Neural crest cell (in vitro differentiated cells): ENCODE measurements at places on chromosomes 13 and 19.

- DNase-seq = no peak
These were observed 2.0 kb upstream of the DHRS12 start for GRCh38 chr13:51805925-51806324.

DNA sequence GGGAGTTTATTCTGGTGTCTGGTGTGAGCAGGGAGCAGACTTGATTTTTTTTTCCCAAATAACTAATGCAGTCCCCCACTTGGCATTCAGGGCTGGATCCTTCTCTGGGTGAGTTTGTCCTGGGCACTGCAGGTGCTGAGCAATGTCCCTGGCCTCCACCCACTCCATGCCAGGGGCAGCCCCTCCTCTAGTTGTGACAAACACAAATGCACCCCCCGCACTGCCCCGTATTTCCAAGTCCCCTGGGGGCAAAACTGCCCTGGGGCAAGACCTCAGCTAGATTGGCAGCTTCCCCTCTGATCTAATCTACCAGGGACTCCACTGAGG, 6.4 kb downstream of the MOB3A start:
- no peak for DNase-seq

GRCh38 chr13:80551650-80552497, 210.9 kb upstream of the SPRY2 start:
- DNase-seq = no peak

GRCh38 chr13:32837307-32837972, 178.8 kb upstream of the KL start:
- no peak for DNase-seq

- DNase-seq = peak; percentile 3
These were observed 1.5 kb downstream of the RGCC start for GRCh38 chr13:41458761-41459431.

DNA sequence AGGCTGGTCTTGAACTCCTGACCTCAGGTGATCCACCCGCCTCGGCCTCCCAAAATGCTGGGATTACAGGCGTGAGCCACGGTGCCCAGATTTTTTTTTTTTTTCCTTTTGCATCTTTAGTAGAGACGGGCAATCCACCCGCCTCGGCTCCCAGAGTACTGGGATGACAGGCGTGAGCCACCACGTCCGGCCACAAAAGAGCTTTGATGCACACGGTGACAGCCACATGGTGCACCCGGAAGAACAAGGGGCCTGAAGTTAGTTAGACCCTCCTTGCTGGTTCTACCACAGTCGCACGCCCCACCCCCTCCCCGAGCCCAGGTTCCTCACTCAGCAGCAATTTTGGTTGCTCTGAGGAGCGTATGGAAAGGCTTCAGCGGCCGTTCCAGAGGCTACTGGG, 54.2 kb upstream of the USE1 start:
- no peak for DNase-seq

- DNase-seq = no peak
These were observed 6.8 kb upstream of the ARRDC2 start for GRCh38 chr19:18000915-18001776.

- no peak for DNase-seq
These were observed 43.2 kb downstream of the KLF12 start for GRCh38 chr13:74090869-74091605.

DNA sequence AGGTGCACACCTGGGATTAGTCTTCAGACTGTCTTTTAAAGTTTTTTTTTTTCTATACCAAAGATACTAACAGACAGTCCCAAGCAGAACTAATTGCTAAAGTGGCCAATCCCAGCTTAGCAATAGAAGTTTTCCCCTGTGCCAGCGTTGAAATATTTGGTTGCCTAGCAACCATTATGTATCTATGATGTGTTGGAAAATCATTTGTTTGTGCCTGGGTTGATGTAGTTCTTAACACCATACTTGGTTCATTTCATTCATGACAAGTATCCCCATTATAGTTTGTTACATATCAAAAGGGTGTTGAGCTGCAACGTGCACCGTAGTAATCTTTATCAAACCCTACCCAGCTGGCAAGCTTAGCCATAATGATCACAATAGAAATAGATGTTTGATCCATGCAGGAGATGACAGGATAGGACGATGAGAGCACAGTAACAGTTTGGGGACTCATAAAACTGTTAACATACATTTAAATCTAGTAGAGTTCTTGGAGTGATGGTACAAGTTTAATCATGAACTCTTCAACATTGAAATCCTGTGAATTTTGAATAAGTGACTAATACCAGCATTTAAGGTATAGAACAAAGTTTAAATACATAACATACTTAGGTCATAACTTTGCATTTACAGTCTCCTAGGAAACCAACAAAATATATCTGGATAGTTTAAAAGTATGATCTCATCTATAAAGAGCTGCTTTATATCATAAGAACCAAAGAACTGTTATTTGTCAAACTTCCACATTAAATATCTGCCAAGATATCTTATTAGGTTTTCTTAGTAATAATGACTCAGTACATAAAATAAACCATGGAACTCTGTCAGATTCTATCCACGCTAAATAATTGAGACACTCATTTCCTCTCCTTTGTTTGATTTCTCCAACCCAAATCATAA, 73.4 kb downstream of the MBNL2 start:
- DNase-seq = no peak

- no peak for DNase-seq
These were observed 84.0 kb upstream of the TDRD3 start for GRCh38 chr13:60312851-60313505.

GRCh38 chr13:22077764-22078163, 406.9 kb downstream of the FGF9 start:
- DNase-seq = no peak

DNA sequence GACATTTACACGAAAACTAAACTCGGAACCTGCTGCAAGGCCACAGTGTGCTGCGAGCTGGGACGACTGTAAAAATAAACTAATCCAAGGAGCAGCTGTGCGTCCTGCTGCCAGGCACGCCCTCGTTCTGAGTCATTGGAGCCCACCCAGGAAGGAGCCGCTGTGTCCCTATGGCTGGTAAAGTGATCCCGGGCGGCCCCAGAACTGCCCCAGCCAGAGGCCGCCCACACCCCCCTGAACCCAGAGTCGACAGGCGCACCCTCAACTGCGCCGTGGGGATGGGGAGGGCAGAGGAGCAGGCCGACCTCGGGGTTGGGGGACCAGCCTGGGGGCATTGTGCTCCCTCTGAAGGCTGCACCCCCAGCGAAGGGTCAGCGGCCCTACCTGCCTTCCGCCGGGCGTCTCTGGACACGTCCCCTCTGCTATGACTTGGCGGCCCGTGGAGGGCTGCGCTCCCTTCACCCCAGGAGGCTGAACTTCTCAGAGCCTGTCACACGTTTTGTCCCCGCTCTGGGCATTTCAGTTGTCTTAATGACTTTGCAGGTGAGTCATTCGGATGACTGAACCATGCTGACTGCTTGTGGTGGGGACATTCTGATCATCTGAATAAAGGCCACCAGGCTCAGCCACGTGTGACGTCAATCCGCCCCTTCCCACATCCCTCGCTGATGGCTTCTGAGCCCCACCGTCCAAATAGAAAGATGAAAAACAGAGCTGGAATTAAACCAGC, 42.7 kb downstream of the ADPRHL1 start:
- DNase-seq = no peak

DNA sequence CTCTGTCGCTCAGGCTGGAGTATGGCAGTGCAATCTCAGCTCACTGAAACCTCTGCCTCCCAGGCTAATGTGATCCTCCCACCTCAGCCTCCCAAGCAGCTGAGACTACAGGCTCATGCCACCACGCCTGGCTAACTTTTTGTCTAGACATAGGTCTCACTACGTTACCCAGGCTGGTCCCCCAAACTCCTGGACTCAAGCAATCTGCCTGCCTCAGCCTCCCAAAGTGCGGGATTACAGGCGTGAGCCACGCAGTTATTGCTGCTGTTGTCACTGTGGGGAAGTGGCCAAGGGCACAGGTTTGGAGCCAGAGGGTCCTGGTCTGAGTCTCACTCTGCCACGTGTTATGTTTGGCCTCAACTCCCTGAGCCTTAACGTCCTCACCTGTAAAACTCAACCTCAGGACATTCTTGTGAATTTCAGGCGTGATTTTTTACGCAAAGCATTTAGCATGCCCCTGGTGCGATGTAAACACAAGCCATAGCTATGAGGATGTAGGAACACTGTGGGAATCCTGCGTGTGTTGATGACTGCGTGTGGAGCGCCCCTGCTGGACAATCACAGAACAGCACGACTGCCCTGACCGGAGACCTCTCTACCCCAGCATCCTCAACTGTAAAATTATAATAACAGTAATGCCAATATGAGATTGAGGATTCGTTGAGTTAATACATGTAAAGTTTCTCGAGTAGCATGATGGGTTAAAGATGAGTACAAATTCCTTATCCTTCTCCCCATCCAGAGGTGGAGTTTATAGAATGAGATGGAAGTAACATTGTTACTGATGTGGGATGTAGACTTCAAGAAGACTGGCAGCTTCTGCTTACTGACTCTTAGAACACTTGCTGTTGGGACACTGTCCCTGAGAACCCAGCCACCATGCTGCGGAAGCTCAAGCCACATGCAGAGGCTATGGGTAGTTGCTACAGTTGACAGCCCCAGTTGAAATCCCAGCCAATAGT, 41.8 kb upstream of the PNMA8B start:
- peak; percentile 74 for DNase-seq

DNA sequence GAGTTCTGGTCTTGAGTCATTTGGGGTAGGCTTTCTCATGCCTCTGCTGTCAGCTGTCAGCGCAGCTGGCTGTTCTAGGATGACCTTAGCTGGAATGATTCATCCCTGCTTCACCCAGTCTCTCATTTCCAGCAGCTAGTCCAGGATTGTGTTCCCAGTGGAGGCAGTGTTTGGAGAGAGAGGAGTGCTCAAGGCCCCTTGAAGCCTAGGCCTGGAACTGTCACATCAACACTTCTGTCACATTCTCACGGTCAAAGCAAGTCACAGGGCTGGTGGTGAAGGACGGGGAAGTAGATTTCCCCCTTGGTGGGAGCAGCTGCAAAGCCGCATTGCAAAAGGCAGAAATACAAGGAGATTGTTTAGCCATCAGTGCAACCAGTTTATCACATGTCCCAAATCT, 15.2 kb downstream of the TPT1 start:
- no peak for DNase-seq

DNA sequence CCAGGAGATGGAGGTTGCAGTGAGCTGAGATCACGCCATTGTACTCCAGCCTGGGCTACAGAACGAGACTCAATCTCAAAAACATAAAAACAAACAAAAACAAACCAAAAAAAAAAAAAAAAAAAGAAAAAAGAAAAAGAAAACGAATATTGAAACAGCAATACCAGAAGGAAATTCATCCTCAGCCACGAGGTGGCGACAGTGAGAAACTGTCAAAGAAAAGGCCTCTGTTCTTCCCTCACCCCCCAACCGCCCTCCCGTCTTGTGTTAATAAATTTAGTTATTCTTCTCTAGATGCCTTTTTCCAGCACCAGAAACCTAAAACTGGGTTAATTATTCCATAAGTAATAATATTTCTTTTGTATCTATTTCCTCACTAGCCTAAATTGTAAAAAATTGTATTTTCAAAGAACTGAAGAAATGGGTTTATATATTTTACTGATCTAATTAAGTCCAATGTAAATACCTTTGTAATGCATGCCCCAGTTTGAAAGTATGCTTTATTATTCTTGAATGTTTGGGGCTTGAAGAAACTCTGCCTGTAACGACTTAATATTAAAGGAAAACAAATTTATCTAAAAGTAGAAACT, 38.6 kb downstream of the LIG4 start:
- peak; percentile 47 for DNase-seq

DNA sequence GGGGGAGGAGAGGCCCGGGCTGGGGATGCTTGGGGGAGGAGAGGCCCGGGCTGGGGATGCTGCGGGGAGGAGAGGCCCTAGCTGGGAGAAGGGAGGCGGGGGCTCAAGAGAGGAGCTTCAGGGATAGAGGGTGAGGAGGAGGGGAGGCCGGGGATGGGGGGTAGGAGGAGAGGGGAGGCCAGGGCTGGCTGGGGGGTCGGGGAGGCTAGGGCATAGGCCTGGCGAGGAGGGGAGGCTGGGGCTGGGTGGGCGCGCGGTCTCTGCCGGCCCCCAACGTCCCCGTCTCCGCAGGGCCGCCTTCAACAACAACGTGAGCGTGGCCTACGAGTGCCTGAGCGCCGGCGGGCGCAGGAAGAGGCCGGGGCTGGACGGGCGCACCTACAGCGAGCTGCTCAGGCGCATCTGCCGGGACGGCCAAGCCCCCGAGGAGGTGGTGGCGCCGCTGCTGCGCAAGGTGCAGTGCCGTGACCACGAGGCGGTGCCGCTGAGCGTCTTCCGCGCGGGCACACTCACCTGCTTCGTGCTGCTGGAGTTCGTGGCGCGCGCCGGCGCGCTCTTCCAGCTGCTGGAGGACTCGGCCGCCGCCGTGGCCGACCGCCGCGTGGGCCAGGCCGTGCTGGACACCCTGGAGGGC, 11.4 kb downstream of the TPGS1 start:
- peak; percentile 40 for DNase-seq

GRCh38 chr13:45385320-45385719, 32.9 kb downstream of the SLC25A30 start:
- no peak for DNase-seq

DNA sequence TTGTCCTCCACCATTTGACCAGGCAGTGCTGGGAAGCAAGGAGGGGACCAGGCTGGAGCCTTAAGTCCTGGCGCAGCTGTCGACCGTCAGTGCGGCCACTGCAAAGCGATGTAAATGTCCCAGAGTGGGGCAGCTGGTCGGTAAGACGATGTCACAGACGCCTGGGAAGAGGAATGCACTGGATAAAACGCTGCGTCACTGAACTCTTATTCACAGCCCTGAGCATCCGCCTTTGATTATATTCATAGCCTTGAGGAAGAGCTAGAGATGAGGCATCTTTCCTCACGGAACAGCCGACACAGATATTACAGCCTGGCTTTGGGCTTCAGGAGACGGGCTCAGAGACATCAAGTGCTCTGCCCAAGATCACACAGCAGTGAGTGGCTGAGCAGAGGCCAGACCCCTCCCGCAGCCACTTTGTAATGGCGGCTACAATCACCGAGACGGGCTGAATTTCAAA, 17.6 kb upstream of the TUBGCP3 start:
- no peak for DNase-seq

GRCh38 chr19:2345794-2346663, 14.0 kb upstream of the TMPRSS9 start:
- no peak for DNase-seq

DNA sequence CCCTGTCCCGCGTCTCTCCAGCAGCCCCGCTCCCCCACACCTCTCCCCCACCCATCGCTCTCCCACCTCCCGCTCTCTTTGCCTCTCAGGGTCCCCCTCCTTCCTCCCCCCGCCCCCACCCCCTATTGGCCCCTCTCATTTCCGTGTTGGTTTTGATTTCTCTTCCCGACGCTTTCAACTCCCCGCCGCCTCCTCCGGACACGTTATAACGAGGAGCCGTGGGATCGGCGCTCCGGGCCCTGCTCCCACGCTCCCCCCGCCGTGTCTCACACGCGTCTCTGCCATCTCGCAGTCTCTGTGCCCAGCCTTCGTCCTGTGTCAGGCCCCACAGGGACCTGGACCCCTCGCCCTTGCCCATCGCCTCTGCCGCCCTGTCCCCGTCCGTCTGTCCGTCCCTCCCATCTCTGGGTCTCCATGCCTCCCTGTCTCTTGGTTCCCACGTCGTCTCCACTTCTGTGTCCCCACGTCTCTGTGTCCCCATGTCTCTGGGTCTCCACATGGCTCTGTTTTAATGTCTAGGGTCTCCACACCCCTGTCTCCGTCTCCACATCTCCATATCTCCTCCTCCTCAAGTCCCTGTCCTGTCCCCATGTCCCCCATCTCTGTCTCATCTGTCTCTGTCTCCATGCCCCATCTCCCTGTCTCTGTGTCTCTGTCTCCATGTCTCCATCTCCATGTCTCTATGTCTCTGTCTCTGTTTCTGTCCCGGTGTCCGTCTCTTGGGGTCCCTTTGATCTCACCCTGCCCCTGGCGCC, 13.1 kb downstream of the ERFL start:
- no peak for DNase-seq
